Osteocyte (in vitro differentiated cells): ENCODE measurements at places on chromosomes 4 and X. TPM values are rescaled to one million over a fixed set of nuclear protein-coding genes. Genes with fewer than 3 reads are reported as not detected.

DNA sequence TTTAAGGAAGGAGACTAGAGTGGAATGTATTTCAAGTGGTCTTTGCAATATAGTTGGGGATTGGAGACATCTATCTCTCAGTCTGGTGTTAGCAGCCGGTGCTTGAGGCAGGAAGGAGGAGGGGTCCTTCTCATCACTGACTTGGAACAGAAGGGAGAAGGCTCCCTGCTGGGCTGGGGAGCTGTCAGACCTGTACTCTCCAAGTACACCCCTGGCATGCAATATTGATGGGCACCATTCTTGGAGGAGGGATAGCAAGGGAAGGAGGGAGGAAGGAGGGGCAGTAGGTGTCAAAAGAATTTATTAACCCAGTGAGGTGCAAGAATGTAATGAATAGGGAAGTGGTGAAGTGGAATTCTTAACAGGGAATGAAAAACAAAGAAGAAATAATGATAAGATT lies 338.8 kb downstream of the UNC5C start:
- no peaks in the 10 kb centered on the region for H3K36me3 ChIP-seq
- no peak overlapping the region for H3K27ac ChIP-seq
- H3K4me1 ChIP-seq = no peaks in the 10 kb centered on the region
- peaks cover 33% of the 10 kb centered on the region for H3K27me3 ChIP-seq
- H3K4me3 ChIP-seq = no peak overlapping the region
- no peak for DNase-seq

ASB12 gene
- not detected in 2 replicates for total RNA-seq

DNA sequence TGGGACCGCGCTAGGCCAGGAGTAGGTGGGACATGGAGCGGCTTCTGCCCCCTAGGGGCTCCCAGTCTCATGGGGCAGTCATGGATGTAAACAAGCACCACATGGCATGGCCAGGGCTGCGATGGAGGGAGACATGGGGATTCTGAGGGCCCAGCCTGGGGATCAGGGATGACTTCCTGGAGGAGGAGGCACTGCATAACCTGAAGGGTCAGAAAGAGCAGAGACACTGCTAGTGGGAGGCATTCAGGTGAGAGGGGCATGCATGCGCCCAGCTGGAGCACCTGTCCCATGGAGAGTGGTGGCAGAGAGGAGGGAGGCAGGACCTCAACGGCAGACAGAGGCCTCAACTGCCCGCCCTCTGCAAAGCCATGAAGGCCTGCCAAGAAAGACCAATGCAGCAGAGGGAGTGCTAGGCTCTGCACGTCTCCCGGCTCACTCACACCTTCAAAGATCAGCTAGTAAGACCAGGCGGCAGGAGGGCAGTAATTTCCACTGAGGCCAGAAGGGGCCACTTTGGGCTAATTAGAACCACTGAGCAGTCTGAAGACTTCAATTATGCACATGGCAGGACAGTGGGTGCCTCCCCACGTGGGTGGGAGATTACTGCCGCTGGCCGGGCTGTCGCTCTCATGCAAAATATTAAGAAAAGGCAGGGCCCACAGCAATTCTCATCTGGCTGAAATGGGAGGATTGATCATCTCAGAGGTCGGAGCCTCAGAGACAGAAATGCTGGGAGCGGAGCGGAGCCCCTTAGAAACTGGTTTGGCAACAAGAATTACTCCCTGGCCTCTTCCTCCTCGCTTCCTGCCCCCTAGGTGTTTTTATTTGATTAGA lies 69.6 kb downstream of the PPP2R2C start:
- no peaks in the 10 kb centered on the region for H3K4me1 ChIP-seq
- no peaks in the 10 kb centered on the region for H3K36me3 ChIP-seq
- no peak overlapping the region for H3K4me3 ChIP-seq
- H3K27me3 ChIP-seq = peaks cover 52% of the 10 kb centered on the region

DNA sequence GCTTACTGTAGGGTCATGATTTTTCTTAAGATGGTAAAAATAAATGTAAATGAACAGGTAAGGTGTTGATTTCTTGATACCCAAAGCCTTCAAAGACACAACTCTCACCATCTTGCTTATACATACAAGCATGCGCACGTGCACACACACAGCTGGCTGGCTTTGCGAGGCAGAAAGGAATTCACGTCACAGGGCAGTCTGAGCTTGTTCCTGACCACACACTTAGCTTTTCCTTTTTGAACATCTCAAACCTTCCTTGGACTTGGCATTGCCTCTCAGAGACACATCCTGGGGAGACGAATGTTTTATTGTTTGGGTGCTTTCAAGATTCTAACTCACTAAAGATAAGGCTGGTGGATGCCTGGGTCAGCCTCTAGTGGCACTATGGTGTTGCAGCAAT lies 175.0 kb downstream of the NHS start:
- no peaks in the 10 kb centered on the region for H3K36me3 ChIP-seq
- no peak overlapping the region for H3K27ac ChIP-seq
- H3K4me3 ChIP-seq = no peak overlapping the region
- peaks cover 29% of the 10 kb centered on the region for H3K4me1 ChIP-seq
